ENCODE measurements at places on chromosomes 11 and 22. TPM values are rescaled to one million over a fixed set of nuclear protein-coding genes. Genes with fewer than 3 reads are reported as not detected.

KRTAP5-8 gene
- total RNA-seq: not detected

NLRP10 gene
- total RNA-seq: not detected

ADAMTS15 gene
- 8.4 TPM for total RNA-seq

RIMBP3C gene
- 0.47 TPM for total RNA-seq

- H3K27ac ChIP-seq: no peak overlapping the region
- H3K27me3 ChIP-seq: peaks cover 62% of the 10 kb centered on the region
- H3K4me1 ChIP-seq: peaks cover 30% of the 10 kb centered on the region
Measured at GRCh38 chr11:45662096-45662664, 3.2 kb downstream of the CHST1 start.

DNA sequence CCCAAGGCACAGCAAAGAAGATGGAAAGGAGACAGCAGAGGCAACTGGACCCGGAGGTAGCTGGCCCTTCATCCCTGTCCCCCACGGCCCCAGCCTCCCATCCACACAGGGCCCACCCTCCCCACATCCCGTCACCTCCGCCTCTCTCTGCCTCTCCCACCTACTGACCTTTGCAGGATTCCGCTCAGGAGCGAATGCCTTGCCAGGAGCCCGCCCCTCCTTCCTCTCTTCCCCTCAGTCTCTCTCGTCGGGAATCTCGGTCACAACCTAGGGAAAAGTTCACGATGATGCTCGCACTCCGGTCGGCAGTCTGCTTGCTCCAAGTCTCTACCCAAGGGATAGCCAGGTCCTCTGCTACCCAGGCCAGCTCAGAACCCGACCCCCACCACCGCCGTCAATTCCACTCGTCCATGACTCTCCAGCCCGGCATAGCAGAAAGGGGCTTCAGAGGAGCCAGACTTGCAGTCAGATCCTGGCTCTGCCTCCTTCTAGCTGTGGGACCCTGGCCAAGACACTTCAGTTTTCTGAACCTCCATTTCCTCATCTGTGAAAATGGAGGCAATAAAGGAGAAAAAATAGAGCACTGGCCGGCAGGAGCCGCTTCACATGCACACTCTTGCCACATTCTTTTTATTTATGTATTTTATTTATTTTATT lies 10.2 kb downstream of the AHNAK start:
- H3K36me3 ChIP-seq: peaks cover 68% of the 10 kb centered on the region
- no peak for DNase-seq
- no peak overlapping the region for H3K27ac ChIP-seq
- peaks cover 60% of the 10 kb centered on the region for H3K4me1 ChIP-seq
- H3K27me3 ChIP-seq: no peaks in the 10 kb centered on the region

- H3K4me3 ChIP-seq: no peak overlapping the region
- peak overlapping the region; percentile 44 for H3K27ac ChIP-seq
- H3K36me3 ChIP-seq: peaks cover 75% of the 10 kb centered on the region
- DNase-seq: no peak
- H3K4me1 ChIP-seq: peaks cover 100% of the 10 kb centered on the region
Measured at GRCh38 chr11:114079511-114080065, 20.1 kb downstream of the ZBTB16 start.

- H3K4me3 ChIP-seq: no peak overlapping the region
- no peaks in the 10 kb centered on the region for H3K36me3 ChIP-seq
- no peaks in the 10 kb centered on the region for H3K27me3 ChIP-seq
- no peak for DNase-seq
- no peak overlapping the region for H3K27ac ChIP-seq
Measured at GRCh38 chr11:109390752-109391151, 31.2 kb upstream of the C11orf87 start.

DNA sequence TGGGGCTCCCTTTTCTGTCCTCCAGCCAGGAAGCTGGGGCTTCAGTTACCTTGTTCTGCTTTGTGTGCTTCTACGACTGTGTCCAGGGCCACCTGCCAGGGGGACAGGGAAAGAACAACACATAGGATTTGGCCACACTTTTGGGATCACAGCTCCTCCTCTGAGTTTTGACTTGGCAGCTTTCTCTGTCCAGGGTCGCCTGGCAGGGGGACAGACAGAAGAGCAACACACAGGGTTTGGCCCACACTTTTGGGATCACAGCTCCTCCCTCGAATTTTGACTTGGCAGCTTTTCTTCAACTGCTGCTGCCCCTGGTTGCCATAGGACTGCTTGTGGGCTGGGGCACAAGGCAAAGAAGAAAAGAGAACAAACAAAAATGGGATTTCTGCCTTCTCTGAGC lies 19.1 kb downstream of the INCENP start:
- peaks cover 92% of the 10 kb centered on the region for H3K36me3 ChIP-seq
- peak overlapping the region; percentile 21 for H3K27ac ChIP-seq

GRCh38 chr11:45737056-45737455 lies 67.9 kb upstream of the SLC35C1 start:
- no peak for DNase-seq
- H3K27ac ChIP-seq: no peak overlapping the region
- H3K36me3 ChIP-seq: no peaks in the 10 kb centered on the region
- H3K4me1 ChIP-seq: no peaks in the 10 kb centered on the region
- no peak overlapping the region for H3K4me3 ChIP-seq

- no peak for DNase-seq
- no peak overlapping the region for H3K4me3 ChIP-seq
- no peak overlapping the region for H3K27ac ChIP-seq
- no peaks in the 10 kb centered on the region for H3K4me1 ChIP-seq
Measured at GRCh38 chr11:14898355-14898754, 6.3 kb upstream of the CYP2R1 start.

SNRPD3 gene
- 66.8 TPM for total RNA-seq

DNA sequence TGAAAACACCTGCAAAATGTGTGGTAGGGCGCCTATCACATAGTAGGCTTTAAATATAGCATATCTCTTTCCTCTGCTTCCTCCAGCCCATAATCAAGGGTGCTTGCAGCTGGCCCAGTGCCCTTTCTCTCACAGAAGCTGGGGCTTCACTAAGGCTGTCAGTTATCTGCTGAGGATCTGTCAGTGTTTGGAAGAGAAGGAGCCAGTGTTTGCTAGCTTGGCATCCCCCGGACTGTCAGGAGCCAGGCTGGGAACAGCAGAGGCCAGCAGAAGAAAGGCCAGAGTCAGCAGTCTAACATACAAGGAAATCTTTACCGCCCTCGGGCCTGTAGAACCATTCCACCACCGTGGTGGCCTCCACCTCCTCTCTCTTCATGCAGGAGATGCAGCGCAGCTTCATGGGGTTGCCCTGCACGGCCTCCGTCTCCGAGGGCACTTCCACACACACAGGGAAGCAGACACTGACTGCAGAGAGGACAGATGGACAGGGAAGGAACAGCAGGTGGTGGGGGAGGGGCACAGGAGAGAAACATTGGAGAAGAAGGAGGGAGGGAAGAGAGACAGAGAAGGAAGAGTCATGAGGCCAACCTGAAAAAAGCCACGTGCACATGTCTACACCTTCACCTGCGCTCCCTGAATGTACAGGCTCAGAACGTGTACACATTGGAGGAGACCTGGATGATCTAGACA lies 9.0 kb downstream of the SCN3B start:
- no peak for DNase-seq
- peaks cover 14% of the 10 kb centered on the region for H3K27me3 ChIP-seq

DNA sequence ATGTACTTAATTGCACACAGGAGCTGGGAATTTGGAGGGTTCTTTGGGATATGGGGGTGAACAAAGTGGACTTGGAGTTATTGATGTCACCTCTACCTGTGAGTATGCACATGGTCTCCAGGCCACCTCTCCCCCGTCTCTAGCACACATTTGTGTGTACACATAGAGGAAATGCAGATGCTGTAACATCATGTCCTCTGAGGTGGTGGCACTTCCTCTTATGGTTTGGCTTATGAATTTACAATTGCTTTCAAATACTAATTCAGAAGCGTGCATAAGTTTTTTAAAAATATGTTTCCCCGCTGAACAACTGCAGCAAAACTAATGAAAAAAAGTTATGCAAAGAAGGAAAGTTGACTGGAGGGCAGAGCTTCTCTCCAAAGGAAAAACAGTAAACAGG lies 152.0 kb upstream of the TENM4 start:
- no peaks in the 10 kb centered on the region for H3K27me3 ChIP-seq
- H3K27ac ChIP-seq: no peak overlapping the region
- no peak overlapping the region for H3K4me3 ChIP-seq
- no peaks in the 10 kb centered on the region for H3K36me3 ChIP-seq

GRCh38 chr11:59707371-59707770 lies 6.3 kb downstream of the OR10V1 start:
- H3K4me3 ChIP-seq: no peak overlapping the region
- no peak for DNase-seq
- H3K27me3 ChIP-seq: no peaks in the 10 kb centered on the region
- H3K4me1 ChIP-seq: no peaks in the 10 kb centered on the region
- no peaks in the 10 kb centered on the region for H3K36me3 ChIP-seq
